ENCODE measurements at places on chromosomes 3 and 15.

- DNase-seq = no peak
Observed at GRCh38 chr15:92883163-92883875, 16.8 kb upstream of the CHD2 start.

DNA sequence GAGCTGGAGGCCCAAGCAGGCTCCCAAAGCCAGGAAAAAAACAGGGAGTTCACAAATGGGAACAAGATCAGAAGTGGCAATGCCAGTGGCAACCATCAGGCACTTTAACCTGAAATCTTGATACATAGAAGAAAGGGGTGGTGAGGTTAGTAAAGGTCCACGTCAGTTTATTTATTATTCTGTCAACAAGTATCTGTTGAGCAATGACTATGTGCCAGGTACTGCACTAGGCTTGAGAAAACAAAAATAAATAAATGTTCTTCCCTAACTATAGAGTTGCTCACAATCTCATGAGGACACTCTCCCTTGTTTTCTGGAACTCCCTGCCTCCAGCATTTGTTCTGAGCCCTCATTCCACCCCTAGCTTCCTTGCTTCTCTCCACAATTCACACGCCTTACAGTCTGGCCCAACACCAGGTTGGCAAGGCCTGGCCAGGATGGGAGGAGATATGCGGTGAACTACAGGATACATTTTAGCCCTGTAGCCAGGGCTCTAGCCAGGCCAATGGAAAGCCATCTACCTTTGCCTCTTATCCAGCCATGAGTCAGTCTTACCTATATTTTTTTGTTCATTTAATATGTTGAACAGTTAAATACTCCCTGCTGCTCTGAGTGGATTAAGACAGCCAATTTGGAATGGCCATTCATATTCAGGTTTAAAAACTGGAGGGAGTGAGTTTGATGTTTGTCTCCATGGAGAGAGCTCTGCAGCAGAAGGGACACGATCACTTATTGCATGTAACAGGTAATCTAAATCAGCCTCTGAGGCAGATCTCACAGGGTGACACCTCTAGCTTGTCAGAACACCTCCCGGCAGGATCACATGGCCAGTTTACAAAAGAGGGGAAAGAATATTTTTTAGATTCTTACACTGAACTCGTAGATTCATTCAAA lies 161.9 kb upstream of the ATP11B start:
- no peak for DNase-seq

DNA sequence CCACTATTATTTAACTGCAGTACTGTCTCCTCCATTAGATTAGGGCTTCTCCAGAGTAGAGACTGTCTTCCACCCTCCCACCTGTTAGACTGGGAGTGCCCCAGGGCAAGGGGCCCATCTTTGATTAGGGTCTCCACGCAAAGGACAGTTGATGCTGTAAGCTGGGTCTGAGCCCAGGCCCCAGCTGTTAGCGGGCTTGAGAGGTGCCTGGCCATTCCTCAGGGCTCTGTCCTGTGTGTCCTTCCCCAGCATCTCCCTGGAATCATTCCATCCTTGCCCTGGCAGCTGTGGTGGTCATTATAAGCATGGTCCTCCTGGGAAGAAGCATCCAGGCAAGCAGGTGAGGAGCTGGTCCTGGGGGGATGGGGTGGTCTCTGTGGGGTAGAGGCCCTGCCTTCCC lies 6.1 kb downstream of the SLC51B start:
- DNase-seq = no peak

DNA sequence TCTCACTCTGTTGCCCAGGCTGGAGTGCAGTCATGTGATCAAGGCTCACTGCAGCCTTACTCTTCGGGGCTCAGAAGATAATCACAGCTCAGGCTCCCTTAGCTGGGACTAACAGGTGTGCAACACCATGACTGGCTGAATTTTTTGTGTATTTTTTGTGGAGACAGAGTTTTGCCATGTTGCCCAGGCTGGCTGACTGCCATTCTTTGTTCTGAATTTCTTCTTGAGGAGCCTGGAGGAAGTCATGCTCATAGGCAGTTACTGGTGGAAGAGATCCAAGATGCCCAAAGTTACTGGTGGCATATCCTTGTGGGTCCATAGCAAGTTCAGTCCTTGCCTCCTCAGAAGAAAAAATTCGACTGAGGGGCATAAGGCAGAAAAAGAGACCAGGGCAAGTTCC lies 16.6 kb upstream of the UBP1 start:
- DNase-seq = no peak

DNA sequence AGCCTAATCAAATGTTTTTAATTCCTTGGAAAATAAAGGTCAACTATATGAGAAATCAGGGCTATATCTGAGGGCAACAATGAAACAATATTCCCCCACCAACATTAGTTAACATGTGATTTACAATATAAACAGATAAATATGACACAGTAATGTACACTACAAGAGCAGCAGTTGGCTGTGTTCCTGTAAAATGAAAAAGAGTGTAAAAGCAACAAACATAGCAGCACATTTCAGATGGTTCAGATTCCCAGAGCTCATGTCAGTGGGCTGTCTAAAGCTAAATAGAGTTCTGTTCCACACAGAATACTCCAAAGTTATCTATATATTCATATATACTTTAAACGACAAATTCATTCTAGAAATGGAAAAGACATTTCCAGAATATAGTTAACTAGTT lies 42.6 kb downstream of the ANKRD28 start:
- no peak for DNase-seq

- DNase-seq = no peak
Observed at GRCh38 chr3:67458896-67459530, 195.4 kb downstream of the SUCLG2 start.

- DNase-seq = no peak
Observed at GRCh38 chr3:128152419-128153155, 694 bp upstream of the EEFSEC start.

GRCh38 chr3:28972921-28973320 lies 307.9 kb upstream of the RBMS3 start:
- no peak for DNase-seq

DNA sequence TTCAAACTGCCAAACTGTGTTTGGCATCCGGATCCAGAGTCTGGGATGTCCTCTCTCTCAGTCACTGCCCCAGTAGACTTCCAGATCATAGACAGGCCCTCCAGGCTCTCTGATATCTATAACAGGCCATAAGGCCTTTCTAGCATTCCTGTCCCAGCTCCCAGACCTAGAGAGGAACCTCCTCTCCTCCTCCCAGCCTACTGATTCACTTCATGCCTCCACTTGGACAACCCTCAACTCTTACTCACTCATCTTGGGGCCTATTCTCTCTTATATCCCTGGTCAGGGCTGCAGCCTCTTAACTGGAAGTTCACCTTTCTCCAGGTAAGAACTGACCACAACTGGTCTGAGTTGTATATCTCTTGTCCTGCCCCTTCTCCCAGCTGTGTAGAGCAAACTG lies 253.7 kb upstream of the TRIM42 start:
- no peak for DNase-seq

GRCh38 chr15:100032358-100033085 lies 299.3 kb upstream of the LYSMD4 start:
- DNase-seq = no peak

DNA sequence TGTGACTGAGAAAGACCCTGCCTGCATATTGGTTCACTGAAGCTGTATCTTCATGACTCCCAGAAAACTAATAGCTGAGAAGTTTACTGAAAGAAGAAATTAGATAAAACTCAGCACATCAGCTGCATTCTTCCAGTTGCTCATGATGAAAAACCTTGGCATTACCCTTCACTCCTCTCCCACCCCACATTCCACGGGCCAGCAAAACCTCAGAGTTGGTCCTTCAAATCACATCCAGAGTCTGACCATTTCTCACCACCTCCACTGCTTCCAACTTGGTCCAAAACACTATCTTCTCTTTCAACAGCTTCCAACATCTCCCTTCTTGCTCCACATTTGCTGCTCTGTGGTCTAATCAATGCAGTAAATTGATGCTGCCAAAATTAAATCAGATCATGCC lies 97.1 kb downstream of the CD47 start:
- no peak for DNase-seq

GRCh38 chr3:52923963-52924362 lies 26.6 kb upstream of the STIMATE start:
- DNase-seq = no peak

DNA sequence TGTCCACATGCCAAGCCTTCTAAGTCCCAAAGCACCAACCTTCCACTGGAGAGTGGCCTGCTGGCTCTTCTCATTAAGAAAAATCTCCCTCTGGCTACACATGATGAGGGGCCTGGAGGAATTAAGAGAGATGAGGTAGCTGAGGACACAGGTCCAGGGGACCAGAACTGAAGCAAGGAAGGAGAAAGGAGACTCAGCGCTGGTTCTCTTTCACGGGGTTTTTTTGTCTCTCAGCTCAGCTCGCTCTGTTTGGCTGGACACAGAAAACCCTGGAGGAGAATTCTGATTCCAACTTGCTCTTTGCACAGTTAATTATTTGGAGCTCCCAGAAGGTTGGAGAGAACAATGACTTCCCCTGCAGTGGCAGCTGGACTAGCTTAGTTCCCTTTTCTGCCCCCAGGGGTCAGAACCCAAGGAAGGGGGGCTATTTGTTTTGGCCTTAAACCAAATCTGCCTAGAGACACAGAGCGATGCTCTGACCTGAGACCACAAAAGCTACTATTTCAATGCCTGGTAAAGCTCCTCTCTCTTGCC lies 507.6 kb downstream of the FHIT start:
- peak; percentile 51 for DNase-seq

DNA sequence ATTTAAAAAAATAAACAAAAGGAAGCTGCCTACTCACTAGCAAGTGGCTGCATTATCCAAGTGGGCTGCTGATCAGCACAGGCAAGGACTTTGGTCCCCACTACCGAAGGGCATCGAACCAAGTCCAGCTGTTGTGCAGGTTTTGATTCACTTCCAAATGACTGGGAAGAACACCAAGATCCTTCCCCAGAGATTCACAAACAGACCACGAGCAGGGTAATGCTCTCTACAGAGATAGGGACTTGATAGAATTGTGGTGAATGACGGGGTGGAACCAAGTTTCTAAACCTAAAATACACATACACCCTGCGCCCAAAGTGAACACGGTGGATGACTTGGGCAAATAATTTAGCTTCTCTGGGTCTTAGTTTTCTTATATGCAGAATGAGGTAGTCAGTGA lies 203.7 kb upstream of the ICE2 start:
- no peak for DNase-seq

- peak; percentile 40 for DNase-seq
Observed at GRCh38 chr15:96348112-96349027, 17.9 kb downstream of the NR2F2 start.

- no peak for DNase-seq
Observed at GRCh38 chr15:91936927-91937326, 83.4 kb downstream of the SLCO3A1 start.

DNA sequence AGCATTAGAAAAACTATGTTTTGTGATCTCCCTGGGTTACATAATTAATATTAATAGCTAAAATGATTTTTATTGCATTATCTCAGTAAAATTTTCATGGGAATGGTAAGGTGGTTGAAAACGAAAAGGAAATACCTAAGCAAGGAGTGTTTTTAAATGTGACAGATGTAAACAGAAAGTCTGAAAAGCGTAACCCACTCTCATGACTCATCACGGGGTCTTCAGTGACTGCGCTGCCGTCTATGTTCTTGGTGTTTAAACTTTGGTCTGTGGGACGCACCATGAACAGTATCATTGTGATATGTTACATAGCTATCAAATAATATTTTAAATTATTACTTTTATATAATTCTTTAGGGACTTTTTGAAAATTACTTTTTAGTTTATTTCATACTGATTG lies 19.8 kb downstream of the LRCH3 start:
- DNase-seq = no peak

DNA sequence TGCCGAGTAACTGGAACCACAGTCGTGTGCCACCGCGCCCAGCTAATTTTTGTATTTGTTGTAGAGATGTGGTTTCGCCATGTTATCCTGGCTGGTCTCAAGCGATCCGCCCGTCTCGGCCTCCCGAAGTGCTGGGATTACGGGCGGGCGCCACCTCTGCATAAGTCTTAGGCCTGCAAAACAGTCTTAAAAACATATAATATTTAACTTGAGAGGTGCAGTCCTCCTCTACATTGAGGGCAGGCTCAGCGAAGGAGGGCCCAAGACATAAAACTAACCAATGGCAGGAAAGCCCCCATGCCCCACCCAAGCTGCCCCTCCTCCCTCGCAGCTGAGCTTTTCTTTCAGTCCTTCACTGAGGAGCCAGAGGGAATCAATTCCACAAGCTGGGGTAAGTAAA lies at the start of gene SLC28A2:
Gene SLC28A2 (plus strand): TSS at position 347 of the 400 bp plus-strand sequence. CDS start 982 bp downstream, outside the sequence.
- DNase-seq = no peak

GRCh38 chr15:63367390-63367789 lies 14.3 kb downstream of the CA12 start:
- no peak for DNase-seq

- peak; percentile 69 for DNase-seq
Observed at GRCh38 chr3:128133273-128133883, 9.8 kb upstream of the RUVBL1 start.

DNA sequence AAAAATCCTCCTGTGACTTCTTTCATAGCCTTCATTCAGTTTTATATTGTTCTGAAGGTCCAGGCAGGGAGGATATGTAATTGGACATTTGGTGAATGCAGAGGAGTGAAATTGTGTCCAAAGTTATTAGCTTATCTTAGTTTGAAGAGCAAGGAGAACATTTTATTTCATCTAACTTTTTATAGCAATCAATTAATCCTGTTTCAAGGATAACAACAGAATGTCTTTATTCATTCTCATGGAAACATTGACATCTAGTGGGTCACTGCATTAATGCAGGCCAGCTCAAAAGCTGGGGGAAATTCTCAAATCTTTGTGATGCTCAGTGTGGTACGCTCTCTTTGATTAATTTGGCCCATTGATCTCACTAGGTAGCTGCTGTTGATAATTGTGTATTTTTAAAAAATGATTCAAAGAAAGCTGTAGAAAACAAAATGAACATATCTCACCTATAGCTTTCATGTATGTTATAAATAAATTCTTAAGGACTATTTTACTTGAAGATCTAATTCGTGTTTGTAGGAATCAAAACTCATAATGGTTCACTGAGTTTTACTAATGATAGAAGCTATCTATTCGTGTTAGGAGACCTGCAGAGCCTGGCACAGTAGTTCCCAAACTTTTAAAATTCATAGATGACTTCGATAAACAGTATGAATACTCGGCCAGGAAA lies 150.8 kb upstream of the KCNMB2 start:
- no peak for DNase-seq

- DNase-seq = no peak
Observed at GRCh38 chr3:141812084-141812483, 48.9 kb downstream of the GRK7 start.
